Dermis blood vessel endothelial cell (primary cell): ENCODE measurements at places on chromosomes 3 and 15.
A peak's percentile ranks its signal among the peaks of the same experiment; 100 is the strongest.

- DNase-seq = peak; percentile 78
Measured at GRCh38 chr15:89820666-89821611, 6.3 kb upstream of the ANPEP start.

DNA sequence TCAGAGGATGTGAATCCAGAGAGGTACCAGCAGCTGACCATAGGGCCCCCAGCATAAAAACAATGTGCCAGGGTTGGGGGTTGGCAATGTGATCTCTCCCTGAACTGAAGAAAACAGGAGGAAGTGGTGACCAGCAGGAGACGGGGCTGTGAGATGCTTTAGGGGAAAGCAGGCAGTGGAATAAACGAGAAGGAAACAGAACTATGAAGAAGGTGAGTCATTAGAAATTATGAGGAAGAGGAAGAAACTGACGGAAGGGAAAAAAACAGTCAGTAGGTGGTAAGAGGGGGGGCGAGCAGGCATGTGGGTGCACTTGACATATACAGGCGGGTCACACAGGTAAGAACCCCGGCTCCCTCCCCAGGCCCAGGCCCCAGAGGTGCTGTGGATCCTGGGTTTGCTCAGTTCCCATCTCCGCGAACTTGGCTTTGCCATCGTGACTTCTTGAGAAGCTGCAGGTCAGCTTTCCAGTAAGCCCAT, 42.2 kb upstream of the B3GNT5 start:
- DNase-seq = peak; percentile 47

DNA sequence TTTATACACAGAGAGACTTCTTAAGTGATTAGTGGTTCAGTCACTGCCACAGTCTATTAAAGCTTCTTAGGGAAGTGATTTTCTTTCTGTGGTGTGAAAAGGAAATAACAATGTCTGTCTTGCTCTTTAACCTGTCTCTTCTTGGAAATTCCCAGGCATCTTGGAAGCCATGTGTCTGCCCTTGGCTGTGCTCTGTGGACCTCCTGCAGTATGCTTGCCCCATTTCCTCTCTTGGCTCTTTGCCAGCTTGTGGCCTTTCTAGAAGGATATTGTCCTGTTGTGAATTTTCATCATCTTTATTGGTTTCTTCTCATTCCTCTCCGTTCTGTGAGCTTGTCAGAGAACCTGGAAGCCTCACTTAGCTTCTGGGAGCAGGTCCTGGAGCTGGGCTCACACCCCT, 338.4 kb upstream of the C2CD4B start:
- peak; percentile 62 for DNase-seq

DNA sequence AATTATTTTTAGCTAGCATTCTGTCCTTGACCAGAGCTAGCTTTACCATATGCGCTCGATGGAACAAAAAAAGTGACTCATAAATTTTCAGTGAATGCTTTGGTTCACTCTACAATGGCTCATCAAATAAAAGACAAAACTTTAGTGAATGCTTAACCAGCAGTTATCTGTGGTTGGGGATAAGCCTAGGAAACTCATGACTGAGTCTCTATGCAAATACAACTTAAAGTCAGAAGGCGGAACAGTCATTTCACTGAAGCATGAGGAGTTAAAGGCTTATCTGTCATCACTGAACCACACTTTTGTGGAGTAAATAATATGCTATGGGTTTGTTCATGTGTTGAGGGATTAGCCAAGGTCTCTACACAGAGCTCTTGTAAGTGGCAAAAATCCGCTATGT, 308.4 kb downstream of the SQOR start:
- no peak for DNase-seq

DNA sequence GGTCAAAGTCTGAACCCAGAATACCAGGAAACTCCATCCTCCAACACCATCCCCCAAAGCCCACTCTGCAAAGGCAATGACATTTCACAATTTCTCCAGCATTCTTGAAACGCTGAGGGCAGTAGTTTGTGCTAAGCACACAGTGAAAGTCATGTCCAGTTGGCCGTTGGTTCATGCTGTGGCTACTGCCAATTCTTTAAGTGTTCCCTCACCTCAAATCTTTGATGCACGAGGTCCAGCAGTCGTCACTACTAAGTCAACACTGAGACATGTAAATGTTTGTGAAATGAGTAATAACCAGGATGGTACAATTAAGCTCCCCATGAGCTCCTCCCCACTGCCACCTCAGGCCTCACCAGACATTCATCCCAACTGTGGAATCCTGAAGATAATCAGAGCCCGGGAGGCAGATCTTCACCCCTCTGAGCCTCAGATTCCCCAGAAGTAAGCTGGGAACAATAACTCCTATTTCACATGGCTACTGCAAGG, 7.0 kb downstream of the SUCLG2 start:
- peak; percentile 35 for DNase-seq

DNA sequence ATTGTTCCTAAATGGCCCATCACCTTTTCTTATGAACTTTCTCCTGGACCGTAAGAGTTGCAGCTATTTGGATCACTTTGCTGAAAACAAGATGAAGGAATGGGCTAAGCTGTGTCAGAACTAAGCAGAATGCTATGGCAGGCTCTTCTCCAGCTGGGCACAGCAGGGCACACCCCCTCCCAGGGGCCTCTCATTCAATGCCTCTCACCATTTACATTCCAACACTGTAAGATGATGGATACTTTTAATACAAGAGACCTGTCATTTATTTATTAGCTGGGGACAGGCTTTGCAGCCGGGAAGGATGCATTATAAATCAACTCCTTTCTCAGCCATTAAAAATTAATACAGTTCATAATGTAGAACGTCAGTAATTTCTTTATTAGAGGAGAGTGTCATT, 240.1 kb downstream of the NTRK3 start:
- DNase-seq = no peak
